Skin of body (tissue), 3 donors: ENCODE measurements at places on chromosomes 16 and 17.

DNA sequence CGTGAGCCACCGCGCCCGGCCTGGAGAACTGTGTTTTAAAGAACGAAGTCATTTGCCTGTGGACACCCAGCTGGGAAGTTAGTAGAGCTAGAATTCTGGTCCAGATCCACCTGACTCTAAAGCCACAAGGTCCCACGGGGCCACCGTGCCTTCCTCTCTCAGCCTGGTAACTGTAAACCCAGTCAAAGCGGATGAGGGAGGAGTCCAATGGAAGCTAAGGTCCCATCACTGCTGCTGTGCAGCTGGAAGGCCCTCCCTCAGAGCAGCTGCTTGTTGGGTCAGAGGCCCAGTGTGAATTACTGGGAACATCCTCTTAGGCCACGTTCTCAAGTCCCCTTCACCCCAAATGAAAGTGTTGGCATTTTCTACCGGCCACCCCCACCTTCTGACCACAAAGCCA lies 48.8 kb upstream of the CACNG5 start:
- DNase-seq = no peak

DNA sequence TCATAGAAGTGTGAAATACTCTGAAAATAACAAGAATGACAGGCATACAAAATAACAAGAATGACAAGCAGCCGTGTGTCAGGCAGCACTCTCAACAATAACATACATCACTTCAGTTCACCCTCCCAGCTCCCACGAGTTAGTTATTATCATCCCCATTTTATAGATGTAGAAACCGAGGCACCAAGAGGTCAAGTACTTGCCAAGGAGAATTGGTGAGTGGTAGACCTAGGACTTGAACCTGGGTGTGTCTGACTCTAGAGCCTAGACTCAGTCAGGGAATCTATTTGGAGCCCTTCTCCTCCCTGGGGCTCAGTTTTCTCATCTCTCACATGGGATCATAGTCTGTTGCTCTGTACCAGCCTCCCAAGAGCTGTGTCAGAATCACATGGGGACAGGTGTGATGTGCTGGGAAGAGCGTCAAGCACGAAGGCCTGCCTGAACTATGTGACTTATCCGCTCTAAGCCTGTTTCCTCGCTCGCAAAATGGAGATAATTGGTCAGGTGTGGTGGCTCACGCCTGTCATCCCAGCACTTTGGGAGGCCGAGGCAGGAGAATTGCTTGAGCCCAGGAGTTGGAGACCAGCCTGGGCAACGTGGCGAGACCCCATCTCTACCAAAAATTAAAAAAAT lies 19.4 kb upstream of the PHOSPHO1 start:
- DNase-seq = no peak

- no peak for DNase-seq
Measured at GRCh38 chr16:53817812-53818550, 114.0 kb downstream of the FTO start.

- DNase-seq = no peak
Measured at GRCh38 chr17:3002538-3003295, 60.7 kb downstream of the OR1D5 start.

DNA sequence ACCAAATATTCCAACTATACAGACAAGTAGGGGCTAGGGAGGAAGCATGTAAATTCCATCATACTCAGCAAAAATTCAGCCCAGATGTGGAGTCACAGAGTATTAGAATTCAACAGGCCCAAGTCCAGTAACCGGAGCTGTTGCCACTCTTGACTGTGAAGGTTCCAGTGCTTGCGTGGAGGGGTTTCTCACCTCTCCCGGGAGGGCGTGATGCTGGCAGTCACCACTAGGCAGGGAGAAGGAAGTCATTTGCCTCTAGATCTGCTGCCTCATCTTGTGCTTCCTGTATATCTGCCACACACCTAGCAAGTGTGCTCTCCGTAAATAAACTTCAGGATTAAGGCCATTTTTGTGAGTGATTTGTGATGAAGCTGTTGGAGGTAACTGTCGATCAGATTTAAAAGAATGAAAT lies 1.0 kb upstream of the CKLF start:
- DNase-seq = peak; percentile 57

- DNase-seq = no peak
Measured at GRCh38 chr16:59259950-59260319, 525.8 kb upstream of the GOT2 start.
